ENCODE measurements at places on chromosomes 6 and 20. TPM values are rescaled to one million over a fixed set of nuclear protein-coding genes. Genes with fewer than 3 reads are reported as not detected.

OGFRL1 gene
- total RNA-seq, result 27.1 TPM

PHACTR3 gene
- total RNA-seq, result not detected

TRIM10 gene
- total RNA-seq, result not detected

TTLL9 gene
- total RNA-seq, result not detected

SLA2 gene
- total RNA-seq, result not detected

DNA sequence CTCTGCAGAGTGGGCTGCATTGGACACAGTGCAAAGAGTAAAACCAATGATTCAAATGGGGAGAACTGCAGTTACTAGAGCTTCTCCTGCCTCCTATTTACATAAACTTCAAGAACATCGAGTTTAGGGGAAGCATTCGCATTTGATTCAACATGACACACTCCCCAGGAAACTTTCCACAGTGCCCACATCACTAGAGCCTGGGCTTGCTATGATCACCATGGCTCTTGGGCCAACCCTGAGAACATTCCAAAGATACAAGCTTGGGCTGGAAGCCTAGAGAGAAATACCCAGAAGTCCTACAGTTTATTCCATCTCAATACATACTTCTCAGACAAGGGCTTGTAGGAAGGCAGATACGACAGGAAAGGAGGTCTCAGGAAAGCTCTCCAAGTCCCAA is 337.9 kb downstream of the CD83 start:
- DNase-seq, result no peak

GRCh38 chr6:125596020-125596419 is 153.4 kb upstream of the HEY2 start:
- no peak for DNase-seq

DNA sequence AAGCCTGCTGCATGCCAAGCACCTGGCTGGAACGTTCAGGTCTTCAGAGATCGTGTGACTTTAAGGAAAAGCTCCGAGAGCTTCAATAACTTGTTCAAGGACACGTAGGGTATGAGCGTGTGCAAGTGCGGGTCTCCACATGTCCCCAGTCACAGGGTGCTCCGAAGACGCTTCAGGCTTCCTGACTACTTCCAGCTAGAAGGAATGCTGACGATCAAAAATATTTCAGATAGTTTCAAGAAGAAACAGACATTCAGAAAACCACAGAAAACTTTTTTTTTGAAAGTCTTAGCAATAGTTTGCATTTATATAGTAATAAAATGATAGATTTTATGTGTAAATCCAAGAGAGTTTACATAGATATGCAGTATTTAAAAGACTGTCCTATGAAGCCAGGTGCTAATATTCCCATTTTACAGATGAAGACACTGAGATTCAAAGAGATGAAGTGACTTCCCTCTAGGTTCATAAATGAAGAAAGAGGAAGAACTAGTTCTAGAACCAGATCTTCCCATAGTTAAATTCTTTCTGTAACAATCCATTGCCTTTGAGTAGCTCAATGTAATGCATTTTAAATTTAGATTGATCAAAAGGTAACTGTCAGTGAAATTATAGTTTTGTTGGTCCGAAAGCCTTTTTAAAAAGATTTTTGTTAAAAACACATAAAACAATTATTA is 247.6 kb downstream of the MYLK4 start:
- DNase-seq, result no peak

- no peak for DNase-seq
Measured at GRCh38 chr20:25360631-25361286, 29.9 kb downstream of the ABHD12 start.

GRCh38 chr6:38604700-38605099 is 35.0 kb downstream of the BTBD9 start:
- DNase-seq, result no peak

GRCh38 chr6:8352966-8353340 is 82.4 kb downstream of the SLC35B3 start:
- DNase-seq, result no peak

Measured in myocyte (in vitro differentiated cells).